Activated naive CD4-positive, alpha-beta T cell treated with anti-CD3 and anti-CD28 coated beads, Interleukin-2, amount 50 U/mL, for 72 hours (primary cell): ENCODE measurements at places on chromosomes 3 and 15. TPM values are rescaled to one million over a fixed set of nuclear protein-coding genes. Genes with fewer than 3 reads are reported as not detected.
A peak's percentile ranks its signal among the peaks of the same experiment; 100 is the strongest.

GRCh38 chr15:75045332-75046015, 22.1 kb downstream of the PPCDC start:
- DNase-seq: no peak

DNA sequence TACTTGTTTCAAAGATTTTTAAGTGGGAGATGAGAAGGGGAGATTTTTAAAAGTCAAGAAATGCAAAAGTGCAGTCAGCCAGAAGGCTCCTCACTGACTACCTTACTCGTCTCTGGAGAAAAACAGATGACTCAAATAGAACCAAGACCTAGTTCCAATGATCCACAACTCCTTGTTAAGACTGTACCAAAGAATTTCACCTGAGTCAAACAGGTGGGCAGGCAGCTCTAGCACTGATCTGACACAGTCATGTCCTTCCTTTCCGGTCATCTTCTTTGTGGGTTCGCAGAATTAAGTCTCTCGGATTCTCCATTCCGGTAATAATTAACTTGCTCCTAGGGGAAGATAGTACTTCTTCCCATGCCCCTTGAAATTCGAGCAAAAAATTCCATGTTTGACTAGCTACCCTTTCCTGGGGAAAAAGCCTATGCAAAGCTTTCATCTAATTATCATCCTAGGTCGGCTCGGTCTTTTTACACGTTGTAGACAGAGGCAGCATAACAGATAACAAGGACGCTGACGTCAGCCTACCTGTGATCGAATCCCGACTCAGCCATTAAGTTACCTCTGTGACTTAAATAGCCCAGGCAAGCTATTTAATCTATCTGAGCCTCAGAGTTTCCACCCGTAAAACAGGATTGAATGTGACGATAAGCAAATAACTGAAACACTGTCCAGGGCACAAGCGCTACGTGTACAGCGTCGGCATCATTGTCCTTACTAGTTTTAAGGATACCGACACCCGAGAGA, 758 bp downstream of the SELENOK start:
- peak; percentile 30 for DNase-seq

DNA sequence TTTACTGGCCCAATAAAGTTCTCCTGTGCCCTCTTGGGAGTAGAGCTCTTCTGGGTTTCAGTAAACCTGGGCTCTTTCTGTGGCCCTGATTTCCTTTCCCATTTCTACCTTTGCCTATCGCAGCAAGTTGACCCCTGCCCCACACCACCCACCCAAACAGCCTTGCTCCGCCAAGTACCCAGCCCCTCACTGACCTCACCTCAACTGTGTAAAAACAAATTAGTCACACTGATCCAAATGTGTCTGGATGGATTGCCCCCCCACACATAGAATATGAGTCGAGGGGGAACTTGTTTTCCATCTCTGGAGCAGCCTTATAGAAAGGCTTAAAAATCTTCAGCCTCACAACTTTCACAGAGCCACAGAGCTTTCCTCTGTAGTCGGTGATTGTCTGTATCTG, 28.6 kb upstream of the VEPH1 start:
- DNase-seq: no peak

DNA sequence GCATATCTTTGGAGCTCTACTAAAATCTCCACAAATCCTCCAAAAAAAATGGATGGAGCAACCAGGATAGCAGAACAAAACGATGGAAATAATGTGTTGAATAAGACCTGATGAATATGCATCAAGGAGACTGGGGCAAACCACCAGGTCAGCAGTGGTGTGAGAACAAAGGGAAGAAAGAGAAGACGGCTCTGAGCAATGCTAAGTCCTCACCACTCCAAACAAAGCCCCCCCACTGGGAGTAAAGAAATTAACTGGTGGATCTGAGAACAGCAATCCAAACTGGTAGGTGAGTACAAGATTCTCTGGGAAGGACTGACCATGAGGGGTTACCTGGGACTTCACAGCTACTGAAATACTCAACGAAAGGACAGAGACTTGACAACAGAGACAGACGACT, 977.3 kb downstream of the TBL1XR1 start:
- DNase-seq: no peak

GRCh38 chr3:72769758-72770540, 78.3 kb downstream of the SHQ1 start:
- no peak for DNase-seq

DNA sequence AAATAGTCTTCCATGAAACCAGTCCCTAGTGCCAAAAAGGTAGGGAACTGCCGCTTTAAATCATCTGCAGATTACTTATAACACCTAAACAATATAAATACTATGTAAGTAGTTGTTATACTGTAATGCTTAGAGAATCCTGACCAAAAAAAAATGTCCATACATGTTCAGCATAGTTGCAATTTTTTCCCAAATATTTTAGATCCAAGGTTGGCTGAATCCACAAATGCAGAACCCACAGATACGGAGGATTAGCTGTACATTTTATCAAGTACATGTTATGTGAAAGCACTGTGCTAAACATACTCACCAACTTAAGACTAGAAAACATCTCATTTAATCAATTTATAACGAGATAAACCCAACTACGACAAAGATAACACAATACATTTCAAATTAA, 9.3 kb downstream of the MSL2 start:
- DNase-seq: no peak

- no peak for DNase-seq
Observed at GRCh38 chr3:46466273-46466672, 1.6 kb upstream of the LTF start.

GRCh38 chr15:31360843-31361763, 34.5 kb downstream of the KLF13 start:
- DNase-seq: peak; percentile 55

- no peak for DNase-seq
Observed at GRCh38 chr3:157922614-157923013, 183.6 kb downstream of the SHOX2 start.

DNA sequence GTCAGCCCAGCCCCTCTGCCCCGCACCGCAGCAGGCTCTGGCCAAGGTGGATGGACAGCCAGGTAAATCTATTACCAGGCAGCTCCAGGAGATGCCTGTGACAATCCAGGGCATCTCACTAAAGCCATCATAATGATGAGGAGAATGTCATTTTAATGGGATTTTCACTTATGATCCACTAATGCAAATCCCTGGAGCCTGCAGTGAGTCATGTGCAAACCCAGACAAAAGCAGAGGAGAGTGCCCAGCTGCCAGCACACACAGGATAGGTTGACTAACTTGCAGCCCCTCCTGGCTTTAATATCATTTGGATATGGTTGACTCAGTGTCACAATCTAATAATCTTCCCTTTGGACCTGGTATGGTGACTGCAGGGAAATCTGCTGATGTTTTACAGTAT, 206.9 kb upstream of the TRIM42 start:
- DNase-seq: no peak

- no peak for DNase-seq
Observed at GRCh38 chr3:175153595-175153994, 294.5 kb downstream of the NAALADL2 start.

DNA sequence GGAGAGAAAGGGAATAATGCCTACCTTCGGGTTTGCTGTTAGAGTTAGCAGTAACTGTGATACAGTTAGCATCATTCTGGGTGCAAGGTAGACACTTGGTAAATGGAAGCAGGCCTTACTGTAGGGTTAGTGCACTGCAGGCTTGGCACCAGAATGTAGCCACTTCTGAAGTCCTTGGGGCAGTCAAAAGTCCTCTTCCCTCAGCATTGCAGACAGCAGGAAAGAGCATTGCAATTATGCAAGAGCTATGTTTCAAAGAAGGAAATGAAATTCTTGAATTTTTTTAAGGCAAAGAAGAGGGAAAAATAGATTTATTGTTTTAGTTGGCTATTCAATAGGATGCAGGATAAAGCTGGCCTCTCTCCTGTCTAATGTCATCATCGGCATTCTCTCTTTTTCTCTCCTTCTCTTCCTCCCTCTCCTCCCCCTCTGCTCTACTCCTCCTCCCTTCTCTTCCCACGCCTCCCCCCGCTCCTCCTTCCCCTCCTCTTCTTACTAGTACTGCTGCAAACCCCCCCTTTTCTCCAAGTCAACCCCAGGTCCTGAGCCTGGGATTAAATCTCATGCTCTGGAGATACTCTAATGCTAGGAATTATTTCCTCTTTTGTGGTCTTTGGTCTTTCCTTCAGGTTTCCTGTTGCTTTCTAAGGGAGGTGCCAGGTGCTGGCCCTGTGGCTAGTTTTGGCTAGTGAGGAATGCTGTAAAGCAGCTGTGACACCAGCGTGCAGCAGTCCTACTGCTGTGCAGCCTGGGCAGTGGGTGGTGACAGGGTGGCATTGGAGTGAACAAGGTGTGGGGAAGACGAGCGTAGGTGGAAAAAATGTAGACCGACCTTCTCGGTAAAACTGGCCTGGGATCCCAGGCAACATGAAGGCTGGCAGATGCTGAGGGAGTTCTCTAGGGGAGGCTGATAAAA, 21.7 kb downstream of the EEFSEC start:
- no peak for DNase-seq

DNA sequence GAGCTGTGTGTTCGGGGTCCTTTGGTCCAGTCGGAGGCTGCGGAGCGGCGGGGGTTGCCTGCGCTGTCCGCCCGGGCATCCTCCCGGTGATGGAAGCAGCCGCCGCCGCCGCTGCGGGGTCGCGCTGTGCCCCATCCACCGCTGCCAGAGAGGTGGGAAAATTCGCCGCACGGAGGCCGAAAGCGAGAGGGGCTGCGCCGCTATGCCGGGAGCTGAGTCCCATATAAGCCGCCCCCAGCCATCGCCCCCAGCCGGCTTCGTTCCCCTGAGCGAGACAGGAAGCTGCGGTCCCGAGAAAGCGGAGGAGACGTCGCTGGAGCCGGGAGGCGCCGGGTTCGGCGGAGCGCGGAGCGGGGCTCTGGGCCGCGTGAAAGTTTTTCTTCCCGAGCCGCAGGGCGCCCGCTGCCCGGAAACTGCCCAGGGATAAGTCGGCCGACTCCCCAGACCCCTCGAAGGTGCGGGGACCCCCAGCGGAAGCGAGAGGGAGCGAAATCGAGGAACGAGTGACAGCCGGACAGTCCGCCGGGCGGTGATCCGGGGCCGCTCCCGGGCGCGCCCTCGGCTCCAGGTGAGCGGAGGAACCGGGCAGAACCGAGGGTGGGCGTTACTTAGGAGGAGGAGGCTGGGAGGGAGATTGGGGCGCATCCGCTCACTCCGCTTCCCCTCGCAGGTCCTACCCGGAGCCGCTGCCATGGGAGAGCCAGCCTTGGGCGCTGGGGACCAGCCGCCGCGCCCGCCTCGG, 574 bp downstream of the CHST2 start:
- peak; percentile 48 for DNase-seq

GRCh38 chr15:65058394-65059368, 9.1 kb downstream of the RASL12 start:
- DNase-seq: no peak

- DNase-seq: no peak
Observed at GRCh38 chr3:31223278-31223677, 309.4 kb upstream of the STT3B start.

DNA sequence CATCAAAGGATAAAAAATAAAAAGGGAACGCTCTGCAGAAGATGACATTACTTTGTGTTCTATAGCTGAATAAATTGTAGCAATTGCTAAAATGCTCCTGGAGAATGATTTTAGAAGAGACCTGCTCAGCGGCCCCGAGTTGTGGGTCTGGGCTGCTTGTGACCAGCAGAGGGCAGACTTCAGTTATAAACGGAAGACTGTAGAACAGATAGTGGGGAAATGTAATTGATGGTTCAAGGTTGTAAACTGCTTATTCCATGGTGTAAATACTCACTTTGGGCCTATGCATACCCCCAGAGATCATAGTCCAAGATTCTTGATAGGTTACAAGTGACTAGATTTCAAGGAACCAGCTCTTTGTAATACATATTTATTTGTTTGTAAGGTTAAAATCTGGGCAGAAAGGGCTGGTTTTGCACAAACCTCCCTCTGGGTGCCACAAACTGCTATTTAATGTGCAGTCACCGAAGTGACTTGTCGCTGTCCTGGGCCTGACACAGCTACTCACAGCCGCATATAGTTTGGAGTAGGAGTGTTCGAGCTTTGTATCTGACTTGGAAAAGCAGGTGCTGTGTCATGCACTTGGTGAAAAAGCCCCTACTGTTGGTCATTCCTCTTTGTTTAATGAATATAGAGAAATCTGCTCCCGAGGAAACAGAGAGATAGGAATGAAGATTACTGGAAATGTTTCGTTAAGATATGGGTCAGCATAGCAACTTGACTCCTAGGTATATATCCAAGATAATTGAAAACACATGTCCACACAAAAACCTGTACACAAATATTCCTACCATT, 34.7 kb upstream of the NDUFB4 start:
- DNase-seq: no peak

DNA sequence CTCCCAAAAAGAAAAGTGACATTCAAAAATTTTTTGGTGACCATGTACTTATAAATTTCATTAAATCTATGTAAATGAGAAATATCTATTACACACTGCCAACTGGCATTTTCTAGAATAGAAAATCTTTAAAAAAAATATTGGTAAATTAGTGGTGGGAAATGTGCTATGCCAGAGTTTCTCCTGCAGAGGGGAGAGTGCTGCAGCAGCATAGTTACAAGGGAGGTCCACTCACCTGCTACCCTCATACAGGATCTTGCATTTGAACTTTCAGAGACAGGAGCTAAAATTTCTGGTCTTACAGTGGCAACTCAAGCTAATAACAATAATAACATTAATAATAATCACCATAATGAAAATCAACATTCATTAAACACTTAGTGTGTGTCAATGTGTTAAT, 459.6 kb downstream of the NSUN3 start:
- no peak for DNase-seq

GRCh38 chr15:66084704-66085103, 168.8 kb downstream of the MEGF11 start:
- DNase-seq: no peak

DNA sequence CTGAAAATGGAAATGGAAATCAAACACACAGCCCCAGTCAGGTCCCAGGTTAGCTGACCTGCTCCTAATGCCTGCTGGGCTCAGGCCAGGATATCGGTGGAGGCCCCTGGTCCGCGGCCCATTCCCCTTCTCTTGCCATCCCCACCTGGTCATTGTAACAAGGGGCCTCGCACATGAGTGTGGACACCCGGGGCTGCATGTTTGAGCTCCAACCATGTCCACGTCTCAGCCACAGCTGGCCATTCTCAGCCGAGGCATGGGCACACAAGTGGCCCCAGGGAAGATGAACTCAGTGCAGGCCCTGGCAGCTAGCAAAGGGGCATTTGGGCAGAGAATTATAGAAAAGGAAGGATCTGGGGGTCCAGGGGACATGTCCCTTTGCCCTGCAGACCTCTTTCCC, 41.7 kb downstream of the FAM174B start:
- no peak for DNase-seq

NR2F2 gene
- not detected for total RNA-seq

SLITRK3 gene
- total RNA-seq: not detected

ZNF80 gene
- total RNA-seq: 0.71 TPM

CLEC3B gene
- total RNA-seq: not detected

CYP1A2 gene
- not detected for total RNA-seq

CACNA1D gene
- not detected for total RNA-seq

CACNA2D3 gene
- not detected for total RNA-seq

LRRC31 gene
- total RNA-seq: not detected

ZNF770 gene
- total RNA-seq: 25.2 TPM

PRICKLE2 gene
- not detected for total RNA-seq

MYRIP gene
- total RNA-seq: not detected
